ENCODE measurements at places on chromosomes 3 and 15.

- DNase-seq, result no peak
These were observed 13.8 kb downstream of the PCOLCE2 start for GRCh38 chr3:142875099-142875498.

- DNase-seq, result no peak
These were observed 195.4 kb upstream of the TPRG1 start for GRCh38 chr3:188976407-188976806.

DNA sequence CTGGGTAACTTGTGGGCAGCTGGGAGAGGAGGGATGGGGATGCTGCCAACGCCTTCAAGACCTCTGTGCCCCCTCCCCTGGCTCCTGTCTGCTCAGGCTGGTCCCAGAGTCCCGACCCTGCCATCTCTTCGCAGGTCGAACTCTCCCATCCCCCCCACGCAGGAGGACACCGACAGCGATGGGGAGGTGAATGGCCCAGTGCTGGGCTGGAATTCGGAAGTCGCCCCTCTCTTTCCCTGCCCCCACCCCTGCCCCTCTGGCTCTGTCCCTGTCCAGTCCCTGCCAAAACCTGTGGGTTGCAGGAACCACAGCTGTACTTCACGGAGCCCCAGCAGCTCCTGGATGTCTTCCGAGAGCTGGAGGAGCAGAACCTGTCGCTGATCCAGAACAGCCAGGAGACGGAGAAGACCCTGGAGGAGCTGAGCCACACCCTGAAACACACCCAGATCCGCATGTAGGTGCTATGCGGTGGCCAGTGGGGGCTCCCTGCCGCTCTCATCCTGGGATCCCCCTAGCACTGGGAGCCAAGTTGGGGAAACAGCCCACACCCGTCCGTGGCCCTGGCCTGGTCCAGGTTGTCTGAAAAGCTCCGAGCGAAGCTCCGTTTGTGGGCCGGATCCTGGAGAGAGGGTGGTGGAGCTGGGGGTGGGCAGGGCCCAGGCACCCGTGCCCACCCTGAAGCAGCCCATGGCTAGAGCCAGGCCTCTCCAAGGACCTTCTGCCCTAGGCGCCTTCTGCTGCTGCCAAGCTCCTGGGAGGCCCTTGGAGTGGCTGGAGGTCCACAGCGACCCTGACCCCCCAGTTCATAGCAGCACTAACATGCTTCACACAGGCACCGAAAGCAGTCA, 28.7 kb downstream of the CFAP100 start:
- DNase-seq, result no peak

DNA sequence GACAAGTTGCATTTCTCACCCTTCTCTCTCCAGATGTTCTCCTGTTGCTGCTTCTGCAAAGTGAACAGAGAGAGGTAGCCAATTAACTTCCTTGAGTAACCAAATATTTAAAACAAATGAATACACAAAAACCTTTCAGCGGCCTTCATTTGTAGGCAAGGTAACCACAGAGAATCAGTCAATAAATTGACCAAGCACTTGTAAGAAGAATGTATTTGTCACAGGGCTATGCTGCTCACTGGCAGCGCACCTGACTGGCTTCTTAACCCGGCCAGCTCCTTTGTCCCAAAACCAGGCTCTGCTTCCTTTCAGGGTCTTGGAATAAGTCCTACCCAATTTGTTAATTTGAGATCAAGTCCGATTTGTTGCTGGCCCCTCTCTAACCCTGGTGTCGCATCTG, 43.5 kb upstream of the STXBP5L start:
- no peak for DNase-seq

Data from activated CD4-positive, alpha-beta T cell treated with anti-CD3 and anti-CD28 coated beads for 24 hours (primary cell).